ENCODE measurements at places on chromosomes 7 and 10. TPM values are rescaled to one million over a fixed set of nuclear protein-coding genes. Genes with fewer than 3 reads are reported as not detected.

Gene ZNF853
- not detected for total RNA-seq

Gene PRKAG2
- total RNA-seq, result 16.5 TPM

Gene HOXA6
- total RNA-seq, result 2.0 TPM

Gene COL1A2
- 3,728 TPM for total RNA-seq

Gene MCMBP
- 37.7 TPM for total RNA-seq

Gene TLX1
- not detected for total RNA-seq

GRCh38 chr7:139294951-139295575 is 46.1 kb upstream of the FMC1 start:
- peaks cover 9% of the 10 kb centered on the region for H3K36me3 ChIP-seq
- no peak overlapping the region for H3K27ac ChIP-seq
- no peak for DNase-seq
- no peak overlapping the region for H3K4me3 ChIP-seq
- no peaks in the 10 kb centered on the region for H3K27me3 ChIP-seq
- H3K4me1 ChIP-seq, result peaks cover under 1% of the 10 kb centered on the region

DNA sequence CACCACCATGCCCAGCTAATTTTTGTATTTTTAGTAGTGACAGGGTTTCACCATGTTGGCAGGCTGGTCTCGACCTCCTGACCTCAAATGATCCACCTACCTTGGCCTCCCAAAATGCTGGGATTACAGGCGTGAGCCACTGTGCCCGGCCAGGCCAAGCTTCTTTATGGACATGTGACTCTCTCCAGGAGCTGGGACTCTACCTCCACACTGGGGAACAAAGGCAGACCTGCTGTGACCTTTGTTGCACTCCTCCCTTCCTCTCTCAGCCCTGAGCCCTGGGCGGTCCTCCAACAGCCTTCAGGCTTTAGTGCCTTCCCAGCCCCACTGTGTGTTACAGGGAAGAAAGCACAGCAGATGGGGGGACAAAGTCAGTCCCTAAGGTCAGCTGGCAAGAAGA is 55.0 kb upstream of the DUSP5 start:
- no peak overlapping the region for H3K27ac ChIP-seq
- no peak overlapping the region for H3K4me3 ChIP-seq
- H3K4me1 ChIP-seq, result peaks cover 30% of the 10 kb centered on the region
- no peaks in the 10 kb centered on the region for H3K36me3 ChIP-seq
- DNase-seq, result no peak

DNA sequence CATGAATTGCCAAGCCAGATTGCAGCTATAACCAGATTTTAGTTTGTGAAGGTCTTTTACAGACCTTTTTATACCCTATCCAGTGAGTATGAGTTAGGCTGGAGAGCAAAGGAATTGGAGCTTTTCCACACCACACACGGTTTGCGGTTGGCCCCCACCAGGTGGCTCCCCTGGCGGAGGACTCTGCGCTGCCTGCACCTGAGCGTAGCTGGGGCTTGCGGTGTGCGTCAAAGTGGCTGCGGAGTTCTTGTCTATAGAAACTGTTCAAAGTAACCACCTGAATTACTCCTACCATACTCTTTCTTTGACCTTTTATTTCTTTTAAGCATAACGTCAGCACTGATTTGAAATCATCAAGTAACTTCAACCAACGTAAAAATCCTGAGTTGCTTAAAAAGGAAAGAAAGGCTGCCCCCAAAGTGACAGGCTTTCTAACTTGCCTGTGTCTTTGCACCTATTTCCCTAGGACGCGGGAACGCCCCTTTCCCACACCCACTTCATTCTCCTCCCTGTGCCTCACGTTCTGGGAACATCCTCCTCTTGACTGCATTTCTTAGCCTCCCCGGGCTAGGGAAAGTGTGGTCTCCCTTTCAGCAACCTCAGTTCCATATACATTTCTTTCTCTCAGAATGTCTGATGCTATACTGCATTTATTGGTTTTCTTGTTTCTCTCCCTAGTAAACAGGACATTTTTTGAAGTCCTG is 47.6 kb upstream of the TMEM72 start:
- H3K27me3 ChIP-seq, result no peaks in the 10 kb centered on the region
- peak overlapping the region; percentile 99 for H3K27ac ChIP-seq
- DNase-seq, result no peak
- peak overlapping the region; percentile 94 for H3K4me3 ChIP-seq

- H3K27ac ChIP-seq, result no peak overlapping the region
- DNase-seq, result no peak
- peaks cover 6% of the 10 kb centered on the region for H3K27me3 ChIP-seq
- H3K4me1 ChIP-seq, result no peaks in the 10 kb centered on the region
- no peaks in the 10 kb centered on the region for H3K36me3 ChIP-seq
- H3K4me3 ChIP-seq, result no peak overlapping the region
Observed at GRCh38 chr10:15015451-15015850, 28.3 kb upstream of the OLAH start.

DNA sequence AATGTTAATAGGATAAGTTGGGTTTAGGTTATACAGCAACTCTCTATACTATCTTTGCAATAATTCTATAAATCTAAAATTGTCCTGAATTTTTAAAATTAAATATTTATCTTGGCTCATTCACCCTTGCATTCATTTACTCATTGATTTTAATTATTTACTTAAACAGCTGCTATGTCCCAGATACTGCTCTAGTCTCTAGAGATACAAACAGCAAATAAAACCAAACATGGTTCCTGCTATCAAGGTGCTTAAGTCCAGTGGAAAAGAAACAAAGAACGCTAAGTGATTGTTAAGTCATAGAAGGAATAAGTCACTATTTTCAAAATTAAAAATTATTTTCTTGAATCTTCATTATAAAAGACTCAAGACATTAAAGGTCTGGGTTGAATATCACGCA is 29.9 kb upstream of the MAT1A start:
- no peaks in the 10 kb centered on the region for H3K36me3 ChIP-seq
- H3K27ac ChIP-seq, result no peak overlapping the region
- H3K4me1 ChIP-seq, result peaks cover 6% of the 10 kb centered on the region
- H3K27me3 ChIP-seq, result peaks cover 1% of the 10 kb centered on the region
- H3K4me3 ChIP-seq, result no peak overlapping the region
- DNase-seq, result no peak

DNA sequence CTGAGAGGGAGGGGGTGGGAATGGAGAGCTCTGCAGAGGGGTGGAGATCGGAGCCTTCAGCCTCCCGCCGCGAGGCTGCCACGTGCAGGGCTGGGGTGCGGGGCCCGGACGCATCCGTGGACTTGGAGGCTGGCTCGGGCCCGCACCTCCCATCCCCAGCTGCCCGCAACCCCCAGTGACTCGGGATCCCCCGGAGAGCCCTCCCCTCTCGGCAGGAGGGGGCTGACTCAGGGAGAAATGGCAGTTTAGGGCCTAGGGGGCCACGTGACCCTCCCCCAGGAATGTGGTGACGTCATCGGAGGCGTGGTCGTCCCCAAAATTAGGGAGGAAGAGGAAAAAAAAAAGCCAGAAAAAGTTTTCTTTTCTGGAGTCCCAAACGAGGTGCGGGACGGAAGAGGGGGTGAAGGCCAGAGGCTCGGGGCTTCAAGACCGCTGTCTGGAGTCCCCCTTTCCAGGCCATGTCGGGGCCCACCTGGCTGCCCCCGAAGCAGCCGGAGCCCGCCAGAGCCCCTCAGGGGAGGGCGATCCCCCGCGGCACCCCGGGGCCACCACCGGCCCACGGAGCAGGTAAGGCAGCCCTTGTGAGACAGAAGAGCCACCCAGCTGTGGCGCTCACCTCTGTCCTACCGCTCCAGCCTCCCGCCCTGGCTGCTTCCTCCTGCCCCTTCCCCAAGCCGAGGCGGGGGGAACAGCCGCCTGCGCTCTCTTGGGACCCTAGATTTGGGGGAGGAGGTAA is at the start of gene TRIP6:
Gene TRIP6, plus strand, starts transcription at position 348 of the 736 bp plus-strand sequence. Its CDS starts 111 bp downstream, at position 459.
- H3K4me3 ChIP-seq, result peak within 1 kb of the TSS; percentile 96
- H3K27me3 ChIP-seq, result peaks cover under 1% of the 10 kb centered on the region
- H3K4me1 ChIP-seq, result peaks cover 18% of the 10 kb centered on the region
- peak; percentile 84 for DNase-seq
- H3K27ac ChIP-seq, result peak within 1 kb of the TSS; percentile 95

DNA sequence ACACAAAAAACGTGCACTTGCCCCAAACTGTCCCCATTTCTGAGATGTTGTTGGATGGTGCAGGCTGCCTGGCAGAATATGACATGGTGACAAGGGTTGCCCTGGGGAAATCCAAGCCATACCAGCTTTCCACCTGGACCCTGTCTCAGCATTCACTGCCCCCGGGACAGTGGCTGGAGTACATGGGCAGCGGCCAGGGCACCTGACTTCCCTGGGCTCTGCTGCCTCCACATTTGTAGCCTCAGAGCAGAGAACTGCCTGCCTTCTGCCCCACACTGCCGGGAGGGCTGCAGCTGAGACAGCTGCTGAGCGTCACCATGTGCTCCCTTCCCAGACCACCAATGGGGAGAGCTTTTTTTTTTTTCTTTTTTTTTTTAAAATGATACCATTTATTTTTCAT is 222.9 kb upstream of the ZNF32 start:
- H3K36me3 ChIP-seq, result peaks cover 22% of the 10 kb centered on the region
- no peak for DNase-seq

DNA sequence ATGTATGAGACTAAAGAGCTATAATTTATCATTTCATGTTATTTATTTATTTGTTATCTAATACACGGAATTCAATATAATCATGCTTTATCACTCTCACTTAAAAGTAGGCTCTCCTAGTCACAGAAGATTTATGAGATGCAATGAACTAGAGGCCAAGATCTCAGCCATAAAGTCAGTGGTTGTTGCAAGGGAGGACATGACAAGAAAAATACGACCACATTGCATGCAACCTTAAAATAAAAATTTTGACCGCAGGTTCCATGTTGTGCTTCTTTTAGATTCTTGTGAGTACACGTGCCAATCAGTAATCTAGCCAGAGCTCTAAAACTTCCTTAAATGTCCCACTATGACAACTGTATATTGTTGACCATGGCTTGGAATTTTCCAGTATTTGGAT is 75.9 kb upstream of the SP8 start:
- no peaks in the 10 kb centered on the region for H3K27me3 ChIP-seq
- no peak overlapping the region for H3K4me3 ChIP-seq
- H3K27ac ChIP-seq, result no peak overlapping the region

DNA sequence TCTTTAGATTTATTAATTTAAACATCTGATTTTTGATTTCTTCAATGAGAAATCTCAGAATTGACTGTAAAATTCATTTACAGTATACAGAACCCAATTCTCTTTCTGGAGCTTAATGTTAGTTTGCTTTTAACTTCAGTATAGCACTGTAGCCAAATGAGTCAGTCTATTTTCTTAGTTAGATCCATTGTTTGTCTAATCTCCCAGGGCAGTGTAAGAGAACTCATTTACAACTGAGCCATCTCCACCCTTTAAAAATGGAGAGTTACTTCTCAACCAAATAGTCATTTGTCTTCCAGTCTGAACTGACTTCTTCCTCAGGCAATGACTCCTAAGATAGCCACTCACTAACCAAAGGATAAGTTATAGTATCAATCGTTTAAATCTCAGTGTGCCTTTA is 3.0 kb upstream of the WNT2 start:
- H3K27ac ChIP-seq, result no peak overlapping the region
- peaks cover 4% of the 10 kb centered on the region for H3K36me3 ChIP-seq
- H3K4me3 ChIP-seq, result no peak overlapping the region
- H3K27me3 ChIP-seq, result peaks cover 51% of the 10 kb centered on the region
- no peak for DNase-seq

- no peak overlapping the region for H3K4me3 ChIP-seq
- DNase-seq, result no peak
- H3K27me3 ChIP-seq, result peaks cover 3% of the 10 kb centered on the region
- H3K27ac ChIP-seq, result no peak overlapping the region
- H3K4me1 ChIP-seq, result peaks cover 17% of the 10 kb centered on the region
- peaks cover 14% of the 10 kb centered on the region for H3K36me3 ChIP-seq
Observed at GRCh38 chr7:55016061-55016745, 2.6 kb upstream of the EGFR start.

- peaks cover 17% of the 10 kb centered on the region for H3K36me3 ChIP-seq
- H3K4me1 ChIP-seq, result no peaks in the 10 kb centered on the region
- no peaks in the 10 kb centered on the region for H3K27me3 ChIP-seq
- DNase-seq, result no peak
- H3K27ac ChIP-seq, result no peak overlapping the region
Observed at GRCh38 chr7:155761162-155761561, 51.1 kb downstream of the SHH start.

DNA sequence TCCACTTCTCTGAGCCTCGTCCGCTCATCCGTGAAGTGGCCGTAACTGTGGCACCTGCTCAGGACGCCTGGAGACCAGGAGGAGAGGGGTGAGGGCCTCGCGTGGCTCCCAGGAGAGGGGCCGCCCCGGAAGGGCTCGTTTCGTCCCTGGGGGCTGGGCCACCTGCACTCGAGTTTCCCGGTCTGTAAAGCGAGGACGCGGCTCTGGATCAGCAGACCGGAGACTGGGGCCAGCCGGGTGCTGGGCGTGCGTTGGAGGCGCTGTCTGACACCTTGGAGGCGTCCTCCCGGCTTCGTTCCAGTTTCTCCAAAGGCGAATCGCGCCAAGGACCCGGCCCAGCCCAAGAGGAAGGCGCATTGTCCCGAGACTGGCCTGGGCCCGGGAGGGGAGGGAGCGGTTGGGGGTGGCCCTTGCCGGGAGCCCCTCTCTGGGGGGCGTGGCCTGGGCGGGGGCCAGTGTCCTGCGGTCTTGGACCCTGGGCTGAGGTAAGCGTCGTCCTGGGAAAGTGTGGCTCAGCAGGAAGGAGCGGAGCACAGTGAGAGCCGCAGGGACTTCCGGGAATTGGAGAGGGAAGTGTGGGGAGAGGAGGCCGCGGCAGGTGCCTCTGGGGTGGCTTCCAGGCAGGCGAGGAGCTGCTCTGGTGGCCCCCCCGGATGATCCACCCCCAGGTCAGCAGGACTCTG is 89.6 kb downstream of the FOXL3 start:
- H3K4me3 ChIP-seq, result no peak overlapping the region
- DNase-seq, result no peak
- H3K27me3 ChIP-seq, result peaks cover 20% of the 10 kb centered on the region
- H3K27ac ChIP-seq, result no peak overlapping the region

DNA sequence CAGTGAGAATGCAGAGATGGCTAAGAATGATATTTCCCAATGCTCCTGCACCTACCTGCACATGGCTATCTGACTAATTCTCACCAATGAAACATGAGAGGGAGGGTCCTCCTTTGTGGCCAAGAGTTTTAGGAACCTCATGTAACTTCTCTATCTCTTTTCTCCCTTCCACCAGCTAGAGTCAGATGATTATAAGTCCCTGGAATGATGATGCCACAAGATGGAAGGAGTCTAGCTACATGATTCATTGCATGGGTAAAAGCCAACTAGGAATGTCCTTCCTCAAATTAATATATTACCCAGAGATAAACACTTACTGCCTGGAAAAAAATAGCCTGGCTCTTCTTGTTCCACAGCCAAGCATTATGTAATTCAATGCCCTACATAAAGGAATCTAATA is 55.1 kb upstream of the AASS start:
- DNase-seq, result peak; percentile 22
- H3K4me3 ChIP-seq, result no peak overlapping the region
- H3K27ac ChIP-seq, result no peak overlapping the region
- no peaks in the 10 kb centered on the region for H3K4me1 ChIP-seq

- DNase-seq, result no peak
- H3K36me3 ChIP-seq, result no peaks in the 10 kb centered on the region
- no peaks in the 10 kb centered on the region for H3K4me1 ChIP-seq
- H3K27me3 ChIP-seq, result peaks cover 1% of the 10 kb centered on the region
- no peak overlapping the region for H3K27ac ChIP-seq
Observed at GRCh38 chr10:118392761-118393160, 50.6 kb upstream of the FAM204A start.
